ENCODE measurements at places on chromosomes 16 and 17.

DNA sequence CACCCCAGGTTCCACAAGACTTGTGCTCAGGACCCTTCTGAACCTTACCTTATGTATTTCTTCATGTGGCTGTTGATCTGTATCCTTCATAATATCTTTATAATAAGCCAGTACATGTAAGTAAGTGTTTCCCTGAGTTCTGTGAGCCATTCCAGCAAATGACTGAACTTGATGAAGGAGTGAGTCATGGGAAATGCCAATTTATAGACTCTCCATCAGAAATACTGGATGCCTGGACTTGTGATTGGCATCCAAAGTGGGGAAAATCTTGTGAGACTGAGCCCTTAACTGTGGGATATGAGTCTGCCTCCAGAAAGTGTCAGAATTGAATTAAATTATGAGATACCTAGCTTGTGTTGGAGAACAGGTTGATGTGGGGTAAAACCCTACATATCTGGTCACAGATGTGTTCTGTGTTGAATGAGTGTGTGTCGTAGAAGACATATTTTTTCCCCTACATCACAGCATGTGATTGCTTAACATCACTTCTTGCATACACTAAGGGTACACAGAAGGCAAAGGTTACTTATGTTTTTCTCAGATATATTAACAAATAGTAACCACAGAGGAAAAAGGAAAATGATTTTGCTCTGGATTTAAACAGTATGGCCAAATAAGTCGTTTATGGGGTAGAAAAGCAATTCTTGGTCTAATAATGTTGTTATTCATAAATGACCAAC, 70.2 kb upstream of the NETO2 start:
- no peak for DNase-seq

DNA sequence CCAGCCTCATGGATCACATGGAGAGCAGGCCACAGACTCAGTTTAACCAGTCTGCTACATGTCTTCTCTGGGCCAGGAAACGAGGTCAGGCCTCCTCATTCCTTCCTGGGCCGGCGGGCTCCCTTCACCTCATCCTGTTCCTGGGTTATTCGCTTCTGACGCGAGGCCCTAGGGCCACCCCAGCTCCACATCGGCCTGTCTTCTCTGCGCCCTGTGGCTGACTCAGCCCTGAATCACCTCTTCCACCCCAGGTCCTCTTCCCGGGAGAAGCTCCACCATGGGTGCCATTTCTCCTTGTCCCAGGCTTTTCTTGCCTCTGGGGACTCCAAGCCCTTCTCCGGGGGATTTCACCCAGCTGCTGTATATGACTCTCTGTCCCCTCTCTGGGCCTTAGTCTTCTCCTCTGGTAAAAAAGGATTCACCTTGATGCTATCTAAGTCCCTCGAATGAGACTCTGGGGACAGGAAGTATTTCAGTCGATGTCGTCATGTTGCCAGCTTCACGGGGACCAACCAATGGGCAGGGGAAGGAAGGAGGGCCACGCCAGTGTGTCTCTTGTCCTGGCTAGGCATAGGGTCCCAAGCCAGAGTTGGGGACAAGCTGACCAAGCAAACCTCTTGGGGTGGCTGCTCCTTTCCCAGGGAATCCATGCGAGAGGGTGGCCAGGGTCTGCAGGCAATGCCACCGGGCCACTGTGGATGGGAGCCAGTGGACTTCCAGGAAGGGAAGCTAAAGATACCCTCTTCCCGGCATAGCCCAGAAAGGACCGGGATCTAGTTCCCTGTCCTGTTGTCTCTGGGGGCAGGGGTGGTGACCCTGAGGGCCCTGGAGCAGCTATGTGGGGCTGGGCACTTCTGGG, 58.7 kb downstream of the SOCS3 start:
- DNase-seq: no peak

DNA sequence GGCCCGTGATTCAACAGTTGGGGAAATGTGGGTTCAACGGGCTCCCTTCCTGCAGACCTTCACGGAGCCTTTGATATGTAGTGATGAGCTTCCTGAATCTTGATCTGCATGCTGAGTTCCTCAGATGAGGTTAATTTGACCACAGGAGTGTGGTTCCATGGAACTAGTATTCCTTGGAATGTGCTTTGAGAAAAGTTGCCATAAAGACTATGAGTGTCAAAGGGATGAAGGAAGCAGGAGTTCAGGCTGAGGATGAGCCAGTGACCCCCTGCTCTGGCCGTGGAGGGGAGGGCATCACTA, 229.2 kb downstream of the MSI2 start:
- DNase-seq: no peak

DNA sequence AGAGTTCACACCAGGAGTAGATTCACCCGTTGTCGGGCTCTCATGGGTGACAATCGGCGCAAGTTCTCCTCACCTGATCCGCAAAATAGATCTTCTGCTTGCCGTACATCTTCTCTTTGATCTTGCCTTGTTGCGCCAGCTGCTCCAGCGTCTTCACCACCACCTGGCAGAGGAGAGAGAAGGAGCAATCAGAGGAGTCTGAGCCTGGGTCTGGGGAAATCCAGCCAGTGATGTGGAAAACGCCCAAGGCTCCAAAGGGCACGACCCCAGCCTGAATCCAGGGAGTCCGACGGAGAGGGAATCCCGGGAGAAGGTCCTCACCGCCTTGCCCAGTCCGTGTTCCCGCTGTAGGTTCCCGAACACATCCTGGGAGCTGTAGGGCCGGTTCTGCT, 393 bp downstream of the PSMC3IP start:
- DNase-seq: no peak

- DNase-seq: no peak
These were observed 80.6 kb downstream of the MGAT5B start for GRCh38 chr17:76948726-76949342.

- no peak for DNase-seq
These were observed 155.7 kb upstream of the C17orf78 start for GRCh38 chr17:37219876-37220606.

- DNase-seq: no peak
These were observed 53.4 kb downstream of the ARSG start for GRCh38 chr17:68344701-68345136.

- DNase-seq: peak; percentile 34
These were observed 3.4 kb upstream of the HEXD start for GRCh38 chr17:82414548-82415281.

All from stimulated activated CD8-positive, alpha-beta memory T cell treated with anti-CD3 and anti-CD28 coated beads, Interleukin-7, amount 100 ng/mL, for 1 hour (primary cell).